ENCODE measurements at places on chromosomes 6 and 20. TPM values are rescaled to one million over a fixed set of nuclear protein-coding genes. Genes with fewer than 3 reads are reported as not detected.

- no peak overlapping the region for H3K4me3 ChIP-seq
- H3K36me3 ChIP-seq = peaks cover 19% of the 10 kb centered on the region
- no peaks in the 10 kb centered on the region for H3K4me1 ChIP-seq
- DNase-seq = no peak
- no peaks in the 10 kb centered on the region for H3K27me3 ChIP-seq
- no peak overlapping the region for H3K27ac ChIP-seq
Measured at GRCh38 chr6:121171879-121172278, 162.4 kb downstream of the TBC1D32 start.

DNA sequence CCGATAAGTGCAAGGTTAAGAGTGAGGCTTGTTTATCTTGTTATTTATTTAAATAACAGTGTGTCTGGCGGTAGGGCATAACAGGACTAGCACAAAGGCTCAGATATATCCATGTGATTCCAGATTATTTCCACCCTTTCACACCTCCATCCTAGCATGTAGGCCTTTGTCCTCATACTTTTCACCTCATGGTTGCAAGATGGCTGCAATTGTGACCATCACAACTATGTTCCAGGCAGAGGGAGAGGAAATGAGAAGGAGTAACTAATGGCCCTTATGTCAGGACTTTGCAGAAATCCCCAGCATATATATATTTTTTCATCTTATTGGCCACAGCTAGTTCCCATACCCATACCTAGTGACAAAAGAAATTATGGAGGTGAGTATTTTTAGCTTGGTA, 23.5 kb upstream of the RALY start:
- H3K4me3 ChIP-seq = no peak overlapping the region
- peaks cover 4% of the 10 kb centered on the region for H3K4me1 ChIP-seq
- H3K27ac ChIP-seq = no peak overlapping the region
- H3K36me3 ChIP-seq = no peaks in the 10 kb centered on the region
- H3K27me3 ChIP-seq = no peaks in the 10 kb centered on the region
- no peak for DNase-seq

DNA sequence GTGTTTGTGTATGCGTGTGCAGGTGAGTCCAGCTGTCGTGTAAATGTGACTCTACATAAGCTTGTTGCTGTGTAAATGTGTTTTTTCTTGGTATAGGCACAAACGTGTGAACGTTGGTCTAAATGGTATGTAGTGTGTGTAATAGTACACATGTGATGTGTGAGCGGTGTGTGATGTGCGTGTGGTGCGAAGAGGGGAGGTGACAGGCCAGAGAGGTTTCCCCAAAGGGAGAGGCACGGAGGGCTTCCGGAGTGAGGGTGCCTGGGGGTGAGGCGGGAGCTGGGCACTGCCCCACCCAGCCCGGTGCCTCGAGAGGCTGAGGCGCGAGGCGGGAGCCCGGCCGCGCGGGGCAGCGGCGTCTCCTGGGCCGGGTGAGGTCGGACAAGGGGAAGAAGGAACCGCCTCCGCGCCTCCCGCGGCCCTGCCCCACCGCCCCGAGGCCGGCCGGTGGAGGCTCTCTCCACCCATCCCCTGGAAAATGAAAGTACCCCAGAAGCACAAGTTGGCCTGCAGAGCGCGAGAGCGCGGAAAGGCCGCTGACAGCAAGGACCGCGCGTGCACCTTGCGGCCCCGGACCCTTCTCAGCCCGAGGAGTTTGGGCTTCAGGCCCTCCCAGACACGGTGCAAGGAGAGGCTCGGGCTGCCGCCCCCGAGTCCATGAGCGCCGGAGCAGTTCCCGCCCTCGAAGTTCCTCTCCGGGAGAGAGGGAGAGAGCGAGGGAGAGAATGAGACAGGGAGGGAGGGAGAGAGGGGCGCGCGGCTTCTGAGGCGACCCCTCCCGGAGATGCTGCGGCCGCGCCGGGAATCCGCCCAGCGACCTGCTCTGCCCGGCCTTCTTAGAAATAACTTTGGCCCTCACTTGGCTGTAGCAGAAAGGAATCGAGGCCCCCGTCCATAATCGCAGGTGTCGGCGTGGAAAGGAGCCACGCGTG, 43.2 kb upstream of the OSTM1 start:
- DNase-seq = peak; percentile 51
- peaks cover 1% of the 10 kb centered on the region for H3K36me3 ChIP-seq
- H3K4me1 ChIP-seq = peaks cover 44% of the 10 kb centered on the region
- peak overlapping the region; percentile 64 for H3K4me3 ChIP-seq

DNA sequence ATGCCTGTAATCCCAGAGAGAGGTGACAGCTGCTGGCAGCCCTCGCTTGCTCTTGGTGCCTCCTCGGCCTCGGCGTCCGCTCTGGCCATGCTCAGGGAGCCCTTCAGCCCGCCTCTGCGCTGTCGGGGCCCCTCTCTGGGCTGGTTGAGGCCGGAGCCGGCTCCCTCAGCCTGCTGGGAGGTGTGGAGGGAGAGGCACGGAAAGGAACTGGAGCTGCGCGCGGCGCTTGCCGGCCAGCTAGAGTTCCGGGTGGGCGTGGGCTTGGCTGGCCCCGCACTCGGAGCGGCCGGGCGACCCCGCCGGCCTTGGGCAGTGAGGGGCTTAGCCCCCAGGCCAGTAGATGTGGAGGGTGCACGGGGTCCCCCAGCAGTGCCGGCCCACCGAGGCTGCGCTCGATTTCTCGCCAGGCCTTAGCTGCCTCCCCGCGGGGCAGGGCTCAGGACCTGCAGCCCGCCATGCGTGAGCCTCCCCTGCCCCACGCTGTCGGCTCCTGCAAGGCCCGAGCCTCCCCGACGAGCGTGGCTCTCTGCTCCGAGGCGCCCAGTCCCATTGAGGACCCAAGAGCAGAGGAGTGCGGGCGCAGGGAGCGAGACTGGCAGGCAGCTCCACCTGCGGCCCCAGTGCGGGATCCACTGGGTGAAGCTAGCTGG, 34.6 kb downstream of the C6orf52 start:
- H3K27ac ChIP-seq = no peak overlapping the region
- DNase-seq = peak; percentile 13
- peaks cover 33% of the 10 kb centered on the region for H3K27me3 ChIP-seq
- peak overlapping the region; percentile 70 for H3K4me3 ChIP-seq
- peaks cover 18% of the 10 kb centered on the region for H3K4me1 ChIP-seq
- peaks cover 6% of the 10 kb centered on the region for H3K36me3 ChIP-seq

DNA sequence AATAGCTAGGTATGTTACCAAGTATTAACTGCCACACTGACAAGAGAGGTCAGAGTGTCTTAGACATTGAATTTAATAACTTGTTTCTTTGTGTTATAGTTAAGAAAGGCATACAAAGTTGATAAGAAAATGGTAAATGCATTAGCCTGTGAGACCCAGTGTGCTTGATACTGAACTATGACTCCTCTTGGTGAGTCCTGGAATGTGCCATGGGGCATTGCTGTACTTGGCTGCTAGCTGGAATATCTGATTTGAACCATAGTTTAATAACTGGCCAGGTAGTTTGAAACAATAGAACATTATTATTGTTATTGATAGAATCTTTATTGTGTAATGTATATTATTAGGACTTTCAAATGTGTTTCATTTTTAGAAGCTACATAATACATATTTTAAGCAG, 70.0 kb downstream of the ZFAND3 start:
- H3K27me3 ChIP-seq = no peaks in the 10 kb centered on the region
- H3K4me1 ChIP-seq = peaks cover 27% of the 10 kb centered on the region
- H3K27ac ChIP-seq = no peak overlapping the region
- no peak for DNase-seq
- no peak overlapping the region for H3K4me3 ChIP-seq

- DNase-seq = no peak
- no peak overlapping the region for H3K4me3 ChIP-seq
- peak overlapping the region; percentile 17 for H3K27ac ChIP-seq
- H3K36me3 ChIP-seq = peaks cover 41% of the 10 kb centered on the region
Measured at GRCh38 chr6:82185948-82186535, 61.5 kb downstream of the IBTK start.

- peak; percentile 64 for DNase-seq
- H3K27me3 ChIP-seq = no peaks in the 10 kb centered on the region
- no peak overlapping the region for H3K4me3 ChIP-seq
- peaks cover 61% of the 10 kb centered on the region for H3K36me3 ChIP-seq
Measured at GRCh38 chr20:45036044-45036755, 64.7 kb downstream of the KCNS1 start.

- H3K27me3 ChIP-seq = no peaks in the 10 kb centered on the region
- no peaks in the 10 kb centered on the region for H3K36me3 ChIP-seq
- DNase-seq = no peak
Measured at GRCh38 chr20:44692932-44693480, 22.2 kb upstream of the CCN5 start.

GRCh38 chr20:5143851-5144250, 17.0 kb downstream of the CDS2 start:
- peaks cover 65% of the 10 kb centered on the region for H3K4me1 ChIP-seq
- no peak for DNase-seq
- peaks cover 4% of the 10 kb centered on the region for H3K36me3 ChIP-seq

DNA sequence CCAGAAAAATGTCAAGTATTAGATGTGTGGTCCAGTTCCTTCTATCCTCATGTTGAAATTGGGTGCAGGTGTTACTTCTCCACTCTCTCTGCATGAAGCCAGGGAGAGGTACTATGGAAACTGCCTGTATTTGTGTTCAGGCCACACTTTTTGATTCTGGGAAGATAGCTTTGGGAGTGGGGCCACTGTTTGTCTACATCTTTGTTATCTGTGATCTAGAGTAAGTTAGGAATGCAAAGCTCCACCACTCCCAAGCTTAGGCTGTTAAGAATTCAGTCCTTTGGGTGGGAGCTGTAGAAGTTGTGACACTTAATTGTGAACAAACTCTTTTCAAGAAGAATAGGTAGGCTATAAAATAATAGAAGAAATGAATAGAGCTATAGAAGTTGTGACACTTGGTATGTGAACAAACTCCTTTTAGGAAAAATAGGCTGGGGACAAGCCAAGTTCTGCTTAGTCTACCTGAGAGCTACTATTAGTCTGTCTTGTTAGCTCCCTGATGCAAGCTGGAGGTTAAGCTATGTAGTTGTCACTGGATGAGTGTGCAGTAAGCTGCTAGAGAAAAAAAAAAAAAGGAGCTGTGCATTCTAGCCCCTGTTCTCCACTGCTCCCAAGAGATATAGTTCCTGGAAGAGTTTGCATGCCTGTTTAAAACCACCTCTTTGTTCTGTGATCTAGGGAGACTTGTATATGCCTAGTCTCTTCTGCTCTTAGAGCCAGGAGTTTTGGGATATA, 7.1 kb upstream of the GFRAL start:
- H3K4me1 ChIP-seq = no peaks in the 10 kb centered on the region
- no peaks in the 10 kb centered on the region for H3K36me3 ChIP-seq
- no peaks in the 10 kb centered on the region for H3K27me3 ChIP-seq
- no peak for DNase-seq
- no peak overlapping the region for H3K4me3 ChIP-seq
- no peak overlapping the region for H3K27ac ChIP-seq

GRCh38 chr6:150865406-150866146, at the start of gene MTHFD1L:
Gene MTHFD1L, plus strand, starts transcription at chr6:150865702. Its CDS starts 121 bp downstream, at chr6:150865823.
- H3K4me3 ChIP-seq = peak within 1 kb of the TSS; percentile 99
- H3K36me3 ChIP-seq = peaks cover 22% of the 10 kb centered on the region
- DNase-seq = peak; percentile 85
- H3K27ac ChIP-seq = peak within 1 kb of the TSS; percentile 93
- H3K4me1 ChIP-seq = peaks cover 20% of the 10 kb centered on the region
- H3K27me3 ChIP-seq = peaks cover 29% of the 10 kb centered on the region

DNA sequence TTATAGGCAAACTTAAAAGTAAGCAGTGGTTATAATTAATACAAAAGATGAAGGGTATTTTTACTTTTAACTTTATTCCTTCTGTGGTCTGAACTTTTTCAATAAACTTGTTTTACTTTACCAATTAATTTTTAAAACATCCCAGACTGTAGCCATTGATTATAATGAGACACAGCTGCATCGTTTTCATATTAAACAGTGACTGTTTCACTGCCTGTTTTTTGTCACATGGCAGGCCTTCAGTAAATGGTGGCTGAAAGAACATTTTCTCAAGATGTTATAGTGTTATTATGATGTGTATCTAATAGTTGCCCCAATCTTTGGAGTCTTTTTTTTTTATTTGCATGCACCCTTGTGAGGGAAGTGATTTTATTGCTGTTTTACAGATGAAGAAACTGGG, 95.1 kb downstream of the PLCB4 start:
- no peak overlapping the region for H3K27ac ChIP-seq
- H3K4me3 ChIP-seq = no peak overlapping the region
- no peaks in the 10 kb centered on the region for H3K4me1 ChIP-seq

GRCh38 chr20:13142143-13142542, 78.9 kb upstream of the ISM1 start:
- H3K4me1 ChIP-seq = peaks cover 3% of the 10 kb centered on the region
- no peak overlapping the region for H3K4me3 ChIP-seq
- DNase-seq = no peak
- no peak overlapping the region for H3K27ac ChIP-seq
- no peaks in the 10 kb centered on the region for H3K36me3 ChIP-seq
- H3K27me3 ChIP-seq = peaks cover 5% of the 10 kb centered on the region

DNA sequence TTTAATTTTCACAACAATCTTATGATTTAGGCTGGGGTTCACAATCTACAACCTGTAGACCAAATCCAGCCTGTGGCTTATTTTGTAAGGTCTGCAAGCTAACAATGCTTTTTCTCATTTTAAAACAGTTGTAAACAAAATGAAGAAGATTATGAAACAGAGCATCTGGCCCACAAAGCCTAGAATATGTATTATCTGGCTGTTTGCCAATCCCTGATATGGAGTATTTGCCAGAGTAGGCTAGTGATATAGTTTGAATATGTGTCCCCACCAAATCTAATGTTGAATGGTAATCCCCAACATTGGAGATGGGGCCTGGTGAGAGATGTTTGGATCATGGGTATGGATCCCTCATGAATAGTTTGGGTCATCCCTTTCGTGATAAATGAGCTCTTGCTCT, 201.8 kb downstream of the DHX35 start:
- no peak overlapping the region for H3K4me3 ChIP-seq
- H3K4me1 ChIP-seq = no peaks in the 10 kb centered on the region
- peaks cover 7% of the 10 kb centered on the region for H3K27me3 ChIP-seq
- H3K27ac ChIP-seq = no peak overlapping the region

- H3K27me3 ChIP-seq = peaks cover 15% of the 10 kb centered on the region
- no peaks in the 10 kb centered on the region for H3K36me3 ChIP-seq
- H3K27ac ChIP-seq = no peak overlapping the region
- H3K4me3 ChIP-seq = no peak overlapping the region
Measured at GRCh38 chr20:49326026-49326425, 48.2 kb upstream of the ZNFX1 start.

- H3K27me3 ChIP-seq = peaks cover 5% of the 10 kb centered on the region
- peak; percentile 87 for DNase-seq
- H3K4me1 ChIP-seq = peaks cover 32% of the 10 kb centered on the region
- peak overlapping the region; percentile 91 for H3K4me3 ChIP-seq
- H3K36me3 ChIP-seq = peaks cover 15% of the 10 kb centered on the region
Measured at GRCh38 chr6:142946924-142947713, 2.1 kb upstream of the HIVEP2 start.

- no peak overlapping the region for H3K4me3 ChIP-seq
- H3K27ac ChIP-seq = no peak overlapping the region
- peaks cover 23% of the 10 kb centered on the region for H3K27me3 ChIP-seq
Measured at GRCh38 chr20:63128956-63129355, 87.0 kb downstream of the YTHDF1 start.

- no peaks in the 10 kb centered on the region for H3K36me3 ChIP-seq
- DNase-seq = no peak
Measured at GRCh38 chr6:168101590-168102314, 22.7 kb upstream of the FRMD1 start.

GRCh38 chr6:72703093-72703492, 81.2 kb downstream of the KCNQ5 start:
- no peak overlapping the region for H3K27ac ChIP-seq
- DNase-seq = no peak
- H3K36me3 ChIP-seq = peaks cover 10% of the 10 kb centered on the region
- H3K27me3 ChIP-seq = no peaks in the 10 kb centered on the region

The SLC35D3 gene
- total RNA-seq = not detected

The DEFB124 gene
- not detected for total RNA-seq

The METTL24 gene
- 0.27 TPM for total RNA-seq

The SCUBE3 gene
- not detected for total RNA-seq

The SCRT2 gene
- not detected for total RNA-seq

The RSPO3 gene
- not detected for total RNA-seq

The NHLRC1 gene
- 0.16 TPM for total RNA-seq

The KCNQ5 gene
- 15.8 TPM for total RNA-seq

The ENPP5 gene
- 0.33 TPM for total RNA-seq

The TMC2 gene
- total RNA-seq = not detected

The SOX4 gene
- total RNA-seq = 0.70 TPM

The GPR31 gene
- not detected for total RNA-seq
